ENCODE measurements at places on chromosomes 12 and 14. TPM values are rescaled to one million over a fixed set of nuclear protein-coding genes. Genes with fewer than 3 reads are reported as not detected.

Gene MLH3
- total RNA-seq = 16.3 TPM

Gene TTC7B
- total RNA-seq = 21.1 TPM

Gene SLCO1C1
- total RNA-seq = not detected

Gene COX8C
- not detected for total RNA-seq

Gene GAS2L3
- 9.2 TPM for total RNA-seq

Gene SP1
- 21.5 TPM for total RNA-seq

Gene PRH1
- 1.7 TPM for total RNA-seq

Gene EML5
- total RNA-seq = 0.76 TPM

Gene KCNMB4
- 0.47 TPM for total RNA-seq

Gene KRT2
- not detected for total RNA-seq

Gene HOXC6
- 5.3 TPM for total RNA-seq

Gene GALC
- total RNA-seq = 9.9 TPM

Gene CLEC4C
- not detected for total RNA-seq

Gene GALNT4
- 4.8 TPM for total RNA-seq

Gene TMEM52B
- total RNA-seq = 0.12 TPM

Gene SMOC1
- 19.6 TPM for total RNA-seq

Gene FAM181A
- total RNA-seq = not detected

Gene PTPRO
- total RNA-seq = 0.06 TPM

Gene CCDC184
- total RNA-seq = 3.1 TPM

Gene SERPINA12
- not detected for total RNA-seq

Gene EML1
- total RNA-seq = 38.0 TPM

Gene CLMN
- total RNA-seq = 5.6 TPM

Gene MYO1H
- total RNA-seq = not detected

Gene KLRC3
- total RNA-seq = 0.27 TPM

Gene DTX1
- total RNA-seq = 0.32 TPM

Gene BTBD6
- total RNA-seq = 41.5 TPM

Gene SERPINA10
- total RNA-seq = 0.04 TPM

Gene PTGER2
- 1.6 TPM for total RNA-seq

Gene PTPN21
- total RNA-seq = 8.7 TPM
